EH (cell line): ENCODE measurements at places on chromosomes 1 and 21.

DNA sequence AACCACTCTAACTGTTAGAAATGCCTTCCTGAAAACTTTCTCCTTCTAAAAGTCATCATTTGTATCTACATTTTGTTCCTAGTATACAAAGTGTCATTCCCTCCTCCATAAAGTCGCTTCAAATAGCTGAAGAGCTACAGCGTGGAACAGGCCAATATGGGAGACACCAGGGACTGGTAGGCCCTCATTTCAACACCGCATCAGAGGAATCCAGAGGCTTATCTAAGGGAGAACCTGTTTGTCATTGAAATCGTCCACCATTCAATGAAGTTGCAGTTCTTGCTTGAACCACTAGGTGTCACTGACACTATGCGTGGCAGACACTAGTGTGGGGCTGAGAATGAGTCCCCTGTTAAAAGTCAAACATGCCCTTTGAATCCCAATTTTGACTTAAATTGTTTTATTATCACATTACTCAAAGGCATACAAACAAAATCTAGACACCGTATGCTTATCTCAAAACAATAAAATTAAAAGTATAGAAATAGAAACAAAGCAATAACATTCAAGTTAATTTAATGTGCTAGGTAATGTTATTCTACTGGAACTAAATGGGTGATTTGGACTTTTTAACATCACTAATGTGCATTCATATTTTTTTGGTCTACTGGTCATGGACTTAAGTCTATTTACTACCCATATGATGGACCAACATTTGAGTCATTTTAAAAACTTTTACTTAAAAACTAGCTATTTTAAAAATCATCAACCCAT lies 182.3 kb downstream of the FCRL5 start:
- DNase-seq = peak; percentile 55

DNA sequence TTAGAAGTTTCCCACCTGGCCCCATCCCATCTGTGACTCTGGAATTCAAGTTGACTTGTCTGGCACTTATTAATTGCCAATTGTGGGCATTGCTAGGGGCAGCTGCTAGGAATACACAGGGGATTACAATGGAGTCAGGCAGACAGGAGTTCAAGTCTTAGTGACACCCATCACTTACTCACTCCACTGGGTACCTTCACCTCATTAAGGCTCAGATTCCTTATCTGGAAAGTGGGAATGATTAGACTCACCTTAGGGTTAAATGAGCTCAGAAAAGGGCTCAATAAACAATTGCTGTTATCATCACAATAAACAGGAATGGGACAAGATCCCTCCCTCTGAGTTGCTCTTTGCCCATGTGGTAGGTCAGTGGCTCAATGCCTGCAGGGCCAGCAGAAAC lies 18.2 kb downstream of the GRIK3 start:
- DNase-seq = no peak

GRCh38 chr1:163056831-163057230 lies 12.3 kb upstream of the RGS4 start:
- peak; percentile 72 for DNase-seq

DNA sequence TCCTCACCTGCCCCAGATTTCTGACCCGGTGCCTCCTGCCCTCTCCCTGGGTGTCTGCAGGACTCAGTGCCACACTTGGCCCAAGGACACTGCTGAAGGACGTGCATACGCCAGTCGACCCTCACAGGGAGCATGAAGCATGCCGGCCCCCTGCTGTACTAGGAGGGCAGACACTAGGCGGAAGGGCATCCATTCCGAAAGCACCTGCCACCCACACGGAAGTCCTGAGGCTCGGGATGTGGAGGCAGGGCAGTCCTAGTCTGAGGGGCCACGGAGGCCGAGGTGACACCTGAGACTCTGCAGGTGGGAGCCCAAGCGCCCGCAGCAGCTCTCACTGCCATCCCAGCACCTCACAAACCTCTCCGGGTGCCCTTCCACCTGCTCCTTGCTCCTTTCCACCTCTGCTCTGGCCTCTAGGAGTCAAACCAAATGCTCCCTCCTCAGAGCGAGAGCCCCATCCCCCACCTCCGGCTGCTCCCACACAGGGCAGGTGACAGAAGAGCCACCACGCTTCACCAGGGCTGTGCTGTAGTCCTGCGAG lies 2.4 kb downstream of the NPHP4 start:
- no peak for DNase-seq

DNA sequence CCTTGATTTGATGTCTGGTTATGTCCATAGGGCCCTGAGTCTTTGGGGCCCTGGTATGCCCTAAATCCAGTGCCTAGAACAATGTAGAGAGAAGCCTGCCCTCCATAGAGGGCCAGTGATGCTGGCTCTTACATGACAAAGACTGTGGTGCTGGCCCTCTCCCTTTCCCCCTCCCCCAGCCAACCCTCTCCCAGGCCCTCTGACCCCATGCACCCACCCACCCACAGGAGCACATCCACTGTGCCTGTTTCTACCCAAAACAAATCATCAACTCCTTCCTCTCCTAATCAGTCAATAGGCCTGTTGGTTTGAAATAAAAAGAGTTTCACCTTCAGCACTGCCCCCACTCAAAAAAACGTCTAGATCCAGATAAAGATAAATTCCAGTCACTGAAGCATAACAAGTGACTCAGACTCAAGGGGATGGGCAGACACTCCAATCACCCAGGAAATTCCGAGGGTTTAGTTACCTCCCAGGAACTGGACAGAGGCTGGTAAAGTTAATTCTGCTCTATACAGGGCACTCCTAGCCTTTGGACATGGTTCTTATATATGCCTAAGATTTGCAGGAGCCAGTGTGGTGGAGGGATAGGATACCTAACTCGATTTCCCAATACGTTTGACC lies 144.8 kb upstream of the VANGL1 start:
- peak; percentile 93 for DNase-seq

- DNase-seq = no peak
Measured at GRCh38 chr1:8495928-8496401, 178.1 kb downstream of the SLC45A1 start.

GRCh38 chr1:218304281-218305039 lies 19.4 kb downstream of the RRP15 start:
- DNase-seq = peak; percentile 30

DNA sequence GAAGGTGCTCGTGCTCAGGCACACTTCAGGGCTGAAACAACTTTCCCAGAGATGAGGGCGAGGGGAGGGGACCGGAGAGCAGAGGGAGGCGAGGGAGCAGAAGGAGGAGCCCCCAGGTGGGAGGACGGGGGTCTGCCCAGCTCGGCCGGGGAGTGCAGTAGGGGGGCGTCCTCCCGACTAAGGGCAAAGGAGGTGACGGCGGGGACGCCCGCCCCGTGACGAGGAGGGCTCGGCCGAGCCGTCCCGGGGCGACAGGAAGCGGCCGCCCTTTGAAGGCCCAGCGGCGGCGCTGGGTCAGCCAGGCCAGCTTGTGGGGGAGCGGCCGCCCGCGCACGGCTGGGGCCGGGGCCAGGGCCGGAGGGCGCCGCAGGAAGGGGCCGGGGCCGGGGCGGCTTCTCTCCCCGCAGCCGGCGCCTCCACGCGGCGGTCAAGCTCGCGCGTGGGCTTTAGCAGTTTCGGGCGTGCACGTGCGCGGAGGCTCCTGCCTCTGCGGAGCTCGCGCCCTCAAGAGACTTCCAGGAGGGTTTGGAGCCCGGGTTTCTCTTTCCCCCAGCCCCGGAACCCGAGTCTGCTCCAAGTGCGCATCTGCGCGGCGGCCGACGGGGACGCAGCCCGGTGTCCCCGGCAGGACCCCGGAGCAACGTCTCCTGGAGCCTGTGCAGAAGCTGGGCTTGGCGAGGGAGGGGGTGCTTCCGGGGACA lies 100.8 kb upstream of the SLC45A1 start:
- DNase-seq = peak; percentile 41

DNA sequence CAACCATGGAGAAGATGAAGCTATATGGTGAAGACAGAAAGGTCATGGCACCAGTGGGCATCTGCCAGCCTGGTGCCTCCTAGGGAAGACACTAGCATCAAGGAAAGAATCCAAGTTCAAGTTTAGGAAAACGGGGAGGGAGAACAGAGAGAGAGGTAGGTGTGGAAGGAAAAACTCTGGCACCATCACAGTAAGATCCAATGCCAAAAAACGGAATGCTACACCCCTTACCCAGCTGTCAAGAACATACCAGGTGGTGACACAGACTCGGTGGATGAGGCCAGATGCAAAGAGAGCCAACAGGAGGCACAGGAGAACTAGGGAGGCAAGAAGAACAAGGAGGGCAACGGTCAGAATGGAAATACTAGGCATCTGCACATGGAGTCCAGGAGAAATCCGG lies 3.6 kb downstream of the KRTCAP2 start:
- DNase-seq = no peak

GRCh38 chr1:153568367-153569099 lies 2.9 kb upstream of the S100A2 start:
- DNase-seq = peak; percentile 88

GRCh38 chr1:205430696-205431305 lies 8.9 kb upstream of the LEMD1 start:
- peak; percentile 42 for DNase-seq

DNA sequence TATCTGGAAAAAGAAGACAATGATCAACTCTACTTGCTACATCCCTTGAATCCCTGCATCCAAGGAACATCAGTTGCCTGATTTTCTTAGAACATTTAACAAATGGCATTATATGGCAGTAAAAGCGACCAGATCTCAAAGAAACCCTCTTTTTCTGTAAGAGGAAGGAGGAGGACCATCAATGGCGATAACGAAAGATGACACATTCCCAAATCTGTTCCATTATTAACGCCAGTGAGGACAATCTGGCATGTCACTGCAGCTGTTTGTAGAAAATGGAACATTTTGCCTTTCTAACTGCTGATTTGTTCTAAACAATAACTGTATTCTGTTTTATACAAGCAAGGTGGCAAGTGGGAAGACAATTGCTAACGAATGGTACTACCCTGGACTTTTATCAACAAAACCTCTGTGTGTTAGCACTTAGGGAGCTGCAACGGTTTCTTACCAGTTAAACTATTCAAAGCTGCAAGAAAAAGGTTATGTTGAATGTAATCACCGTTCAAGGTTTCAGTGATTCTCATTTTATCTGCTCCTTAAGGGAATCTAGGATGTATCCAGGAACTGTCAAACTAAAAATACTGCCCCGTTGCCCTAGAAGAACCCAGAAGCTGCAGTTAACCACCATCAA lies 251.9 kb downstream of the SDCCAG8 start:
- DNase-seq = no peak

- no peak for DNase-seq
Measured at GRCh38 chr1:25003000-25003399, 72.9 kb upstream of the RUNX3 start.

DNA sequence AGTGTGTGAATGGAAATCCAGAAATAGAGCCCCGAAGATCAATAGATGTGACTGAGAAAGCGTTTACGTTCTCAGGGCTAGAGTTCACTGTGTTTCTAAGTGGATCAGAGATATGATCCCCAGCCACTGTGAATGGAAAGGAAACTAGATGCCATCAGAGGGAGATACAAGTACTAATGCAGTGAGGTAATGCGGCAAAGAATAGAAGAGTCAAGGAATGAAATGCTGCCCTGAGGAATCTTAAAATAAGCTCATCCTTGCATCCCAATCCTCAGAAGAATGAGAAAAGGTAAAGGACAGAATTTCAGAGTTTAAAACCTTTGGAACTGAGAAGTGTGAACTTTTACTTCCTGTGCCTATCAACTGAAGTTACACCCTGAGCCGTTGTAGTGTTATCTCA lies 165.5 kb upstream of the ESRRG start:
- DNase-seq = no peak

DNA sequence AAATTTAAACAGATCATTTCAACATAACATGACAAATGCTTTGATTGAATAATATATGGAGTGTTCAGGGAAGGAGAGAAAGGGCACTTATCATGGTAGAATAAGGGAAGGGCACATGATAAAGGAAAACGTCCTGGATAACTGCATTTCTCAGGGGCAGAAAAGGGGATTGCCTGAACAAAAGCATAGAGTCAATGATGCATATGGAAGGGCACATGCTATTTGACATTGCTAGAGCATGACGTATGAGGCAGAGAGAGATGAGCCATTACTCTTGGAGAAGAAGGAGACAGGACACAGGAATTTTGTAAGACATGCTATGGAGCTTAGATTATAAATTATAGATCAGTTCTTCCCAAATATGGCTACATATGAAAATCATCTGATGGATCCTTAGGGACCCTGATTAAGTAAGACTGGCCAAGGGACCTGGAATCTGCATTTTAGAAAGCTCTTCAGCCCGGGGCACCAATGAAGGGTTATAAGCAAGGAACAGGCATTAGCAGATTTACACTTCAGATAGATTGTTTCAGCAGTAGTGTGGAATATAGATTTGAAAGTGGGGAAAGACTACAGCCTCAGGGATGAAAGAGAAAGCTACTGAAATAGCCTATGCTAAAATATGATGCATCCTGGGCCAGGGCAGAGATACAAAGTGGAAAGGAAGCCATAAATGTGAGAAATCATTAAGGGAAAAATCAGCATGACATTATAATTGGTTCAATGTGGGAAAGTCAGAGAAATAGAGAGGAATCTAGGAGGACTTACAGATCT lies 21.3 kb downstream of the FMO2 start:
- no peak for DNase-seq

DNA sequence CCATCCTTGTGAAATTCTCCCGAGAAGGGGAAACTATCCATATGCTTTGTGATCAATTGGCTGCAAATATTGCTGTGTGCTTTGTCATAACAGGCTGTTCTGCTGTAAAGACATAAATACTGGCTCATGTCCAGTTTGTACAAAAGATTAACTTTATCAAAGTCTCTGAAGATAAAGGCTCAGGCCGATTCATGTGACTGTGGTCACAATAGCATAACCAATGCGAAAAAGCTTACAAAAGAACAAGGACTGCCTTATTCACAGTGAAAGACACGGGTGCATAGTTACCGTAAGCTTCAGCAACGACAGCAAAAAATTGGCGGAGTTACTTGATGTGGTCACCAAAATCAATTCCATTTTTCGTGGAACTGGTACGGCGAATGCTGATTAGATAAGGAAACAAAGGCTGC lies 173.6 kb upstream of the CHRM3 start:
- DNase-seq = no peak
